ENCODE measurements at places on chromosomes 3 and 15.

DNA sequence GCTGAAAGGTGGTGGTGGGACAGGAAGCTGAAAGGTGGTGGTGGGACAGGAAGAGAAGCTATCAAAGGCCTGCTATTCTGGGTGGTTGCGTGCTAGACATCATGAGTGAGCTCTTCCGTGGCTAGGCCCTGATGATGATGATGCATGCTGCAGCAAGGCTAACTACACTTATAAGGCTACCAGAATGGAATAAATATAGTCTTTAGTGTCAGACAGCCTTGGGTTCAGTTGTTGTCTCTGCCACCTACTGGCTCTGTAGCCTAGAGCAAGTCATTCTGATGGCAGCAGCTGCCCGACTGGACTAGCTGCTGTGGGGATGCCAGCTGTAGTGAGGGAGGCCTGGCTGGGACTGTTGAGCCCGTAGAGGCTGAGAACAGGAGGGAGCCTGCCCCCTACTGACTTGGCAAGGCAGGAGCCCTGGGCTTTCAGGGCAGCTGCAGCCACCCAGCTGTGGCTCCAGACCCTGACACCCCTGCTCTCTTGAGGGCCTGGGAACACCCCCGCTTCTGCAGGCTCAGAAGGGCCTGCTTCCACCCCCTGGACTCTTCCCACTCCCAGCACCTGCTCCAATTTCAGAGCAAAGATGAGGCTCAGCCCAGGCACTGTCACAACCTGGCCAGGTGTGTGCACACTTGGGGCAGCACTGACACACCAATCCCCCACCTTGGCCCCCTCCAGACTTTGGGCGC lies 21.4 kb upstream of the ZBED2 start:
- peak; percentile 61 for DNase-seq

DNA sequence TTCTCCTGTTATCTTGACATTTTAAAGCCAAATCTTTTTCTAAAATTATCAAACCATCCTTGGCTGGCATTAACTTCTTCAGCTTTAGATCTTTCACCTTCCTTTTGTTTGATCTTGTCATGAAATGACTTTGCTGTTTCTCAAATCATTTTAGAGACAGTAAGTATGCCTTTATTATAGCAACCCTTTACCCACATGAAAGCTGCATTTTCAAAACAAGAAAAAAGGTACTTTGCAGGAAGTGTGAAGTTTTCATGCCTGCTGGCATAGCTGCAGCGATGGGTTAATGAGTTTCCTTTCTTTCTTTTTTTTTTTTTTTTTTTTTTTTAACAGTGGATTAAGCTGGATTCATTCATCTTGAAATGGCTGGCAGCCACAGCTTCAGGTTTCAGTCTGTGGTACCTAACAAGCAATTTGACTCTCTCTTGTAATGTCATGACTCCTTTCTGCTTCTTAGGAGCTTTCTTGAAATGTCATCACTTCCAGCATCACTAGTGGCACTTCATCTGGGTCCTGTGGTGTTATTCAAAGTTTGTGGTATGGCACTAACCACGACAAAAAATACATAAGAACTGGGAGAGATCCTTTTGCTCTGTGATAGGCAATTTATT lies 18.8 kb downstream of the SLC25A26 start:
- DNase-seq, result no peak

DNA sequence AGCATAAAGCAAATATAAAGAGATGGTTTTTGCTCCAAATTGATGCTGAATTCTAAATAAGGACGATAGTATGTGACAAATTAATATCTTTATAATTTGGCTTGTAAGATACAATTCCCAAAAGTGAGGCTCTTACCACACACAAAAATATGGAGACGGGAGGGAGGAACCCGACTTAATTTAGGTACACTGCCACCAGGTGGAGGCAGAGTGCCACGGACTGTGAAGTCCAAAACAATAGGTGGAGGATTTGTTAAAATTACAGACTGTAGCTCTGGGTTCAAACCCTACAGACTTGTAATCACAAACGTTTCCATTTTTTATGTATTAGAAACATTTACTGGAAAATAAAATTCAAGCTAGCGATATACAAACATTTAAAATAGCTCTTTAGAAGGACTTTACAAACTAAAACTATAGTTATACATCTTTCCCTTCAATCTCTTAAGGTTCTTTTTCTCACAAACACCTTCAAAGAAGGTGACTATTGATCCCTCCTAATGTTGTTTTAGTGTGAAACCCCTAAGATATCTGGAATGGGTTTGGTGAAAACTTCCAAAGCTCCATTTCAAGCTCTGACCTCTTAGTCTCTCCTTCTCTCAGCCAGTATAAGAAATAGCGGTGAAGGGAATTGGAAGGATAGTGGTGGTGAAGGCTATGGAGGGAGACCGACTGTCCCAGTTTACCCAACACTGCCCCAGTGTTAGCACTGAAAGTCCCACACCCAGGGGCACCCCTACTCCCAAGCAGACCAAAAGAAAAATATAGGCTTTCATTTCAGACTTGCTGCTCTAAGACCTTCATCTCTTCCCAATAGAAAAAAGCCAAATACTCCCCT lies 89.7 kb downstream of the AQP9 start:
- DNase-seq, result peak; percentile 64

GRCh38 chr3:32495609-32496008 lies 7.0 kb downstream of the CMTM6 start:
- no peak for DNase-seq

DNA sequence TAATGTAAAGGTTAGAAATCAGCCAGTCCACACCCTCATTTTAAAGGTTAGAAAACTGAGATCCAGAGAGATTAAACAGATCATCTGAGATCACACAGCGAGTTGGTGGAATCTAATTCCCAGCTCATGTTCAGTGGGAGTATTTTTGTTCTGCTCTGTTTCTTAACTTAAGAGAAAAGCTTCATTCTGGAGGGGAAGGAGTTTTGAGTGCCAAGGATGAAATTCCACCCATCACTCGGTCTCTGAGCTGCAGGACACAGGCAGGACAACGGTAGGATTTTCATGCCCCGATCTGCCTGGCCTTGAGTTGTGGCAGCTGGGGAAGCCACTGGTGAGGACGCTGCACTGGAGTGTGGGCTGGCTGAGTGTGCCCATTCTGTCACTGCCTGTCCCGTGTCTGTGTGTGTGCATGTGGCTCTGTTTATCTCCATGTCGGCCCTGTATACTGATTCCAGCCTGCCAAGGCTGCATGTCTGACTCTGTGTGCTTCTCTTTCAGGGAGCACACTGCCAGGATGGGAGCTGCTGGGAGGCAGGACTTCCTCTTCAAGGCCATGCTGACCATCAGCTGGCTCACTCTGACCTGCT lies 94.3 kb downstream of the CEMIP start:
- no peak for DNase-seq

- DNase-seq, result no peak
These were observed 2.7 kb upstream of the PCCB start for GRCh38 chr3:136247436-136247835.

DNA sequence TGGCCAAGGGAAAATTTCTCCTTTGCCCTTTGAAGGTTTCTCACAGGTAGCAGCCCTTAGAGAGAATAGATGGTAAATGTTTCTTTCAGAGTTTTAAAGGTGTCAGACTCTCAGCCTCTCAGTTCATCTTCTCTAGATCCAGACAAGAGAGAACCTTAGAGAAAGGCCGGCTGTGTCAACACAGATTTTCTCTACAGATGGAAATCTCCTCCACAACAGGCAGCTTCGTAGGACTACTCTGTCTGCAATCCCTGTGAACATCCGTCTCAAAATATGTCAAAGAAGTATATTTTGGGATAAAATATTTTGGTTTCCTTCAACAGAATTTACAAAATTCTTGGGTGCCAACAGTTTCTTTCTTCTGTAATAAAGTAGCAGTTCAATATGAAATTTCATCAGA lies 282.1 kb upstream of the POU1F1 start:
- DNase-seq, result no peak

DNA sequence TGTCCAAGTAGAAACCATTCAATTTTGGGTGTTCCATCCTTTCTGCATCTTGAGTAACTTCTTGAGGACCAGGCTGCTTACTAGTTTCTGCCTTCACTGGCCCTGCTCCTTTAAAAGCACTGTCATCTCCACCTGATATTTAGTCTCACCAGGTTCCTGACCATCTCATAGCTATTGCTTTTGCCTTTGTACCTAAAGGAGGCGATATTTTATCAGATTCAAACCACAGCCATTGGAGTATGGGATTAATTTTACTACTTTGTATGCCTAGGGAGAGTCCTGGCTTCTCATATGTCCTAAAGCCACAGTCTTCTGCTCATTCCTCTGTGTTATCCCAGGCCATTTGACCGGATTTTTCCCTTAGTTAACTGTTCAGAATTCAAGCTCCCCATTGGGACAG lies 51.8 kb upstream of the RFX7 start:
- DNase-seq, result no peak

DNA sequence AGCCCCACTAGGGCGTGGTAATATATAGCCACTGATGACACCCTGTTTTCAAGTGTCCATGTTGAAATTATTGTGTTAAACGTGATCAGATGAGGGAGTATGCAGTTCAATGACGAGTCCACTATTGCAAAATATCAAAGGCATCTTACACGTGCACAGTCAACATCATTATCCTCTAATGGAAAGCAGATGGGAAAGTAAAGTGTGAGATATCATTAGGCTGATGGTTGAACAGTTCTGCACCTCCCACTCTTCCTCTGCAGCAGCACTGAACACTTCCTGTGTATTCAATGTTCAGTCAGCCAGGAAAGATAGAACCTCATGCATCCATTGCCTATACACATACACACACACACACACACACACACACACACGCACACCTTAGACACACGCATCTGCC lies 431.8 kb upstream of the CCDC54 start:
- DNase-seq, result no peak

GRCh38 chr3:13125092-13126015 lies 52.1 kb upstream of the IQSEC1 start:
- no peak for DNase-seq

- no peak for DNase-seq
These were observed 3.3 kb upstream of the CA12 start for GRCh38 chr15:63384906-63385305.

- no peak for DNase-seq
These were observed 58.8 kb downstream of the TNIK start for GRCh38 chr3:171401432-171401831.

DNA sequence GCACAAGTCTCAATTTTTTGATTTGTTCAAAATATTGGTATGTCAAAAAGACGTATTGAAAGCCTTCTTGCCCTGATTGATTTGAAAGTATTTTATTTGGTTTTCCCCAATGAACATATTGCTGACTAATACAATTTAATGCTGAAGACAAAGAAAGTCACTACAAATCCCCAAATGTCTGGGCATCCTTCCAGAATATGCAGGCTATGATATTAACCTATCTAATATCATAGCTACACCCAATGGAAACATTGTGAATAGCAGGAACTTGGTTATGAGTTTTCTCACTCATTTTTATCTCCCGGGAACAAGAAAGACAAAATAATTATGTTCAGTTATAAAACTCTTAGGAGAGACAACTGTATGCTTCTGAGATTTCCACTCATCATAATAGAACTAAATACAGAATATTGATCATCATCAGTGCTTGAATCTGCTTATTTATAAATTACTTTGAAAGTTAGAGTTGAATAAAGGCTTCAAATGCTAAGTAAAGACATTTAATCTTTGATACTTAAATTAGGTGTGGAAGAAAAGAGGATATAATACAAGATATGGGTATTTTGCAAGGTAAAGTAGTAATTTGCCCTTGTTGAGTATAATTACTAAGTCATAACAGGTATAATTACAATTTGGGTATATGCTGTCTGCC lies 483.9 kb downstream of the RBMS3 start:
- no peak for DNase-seq

DNA sequence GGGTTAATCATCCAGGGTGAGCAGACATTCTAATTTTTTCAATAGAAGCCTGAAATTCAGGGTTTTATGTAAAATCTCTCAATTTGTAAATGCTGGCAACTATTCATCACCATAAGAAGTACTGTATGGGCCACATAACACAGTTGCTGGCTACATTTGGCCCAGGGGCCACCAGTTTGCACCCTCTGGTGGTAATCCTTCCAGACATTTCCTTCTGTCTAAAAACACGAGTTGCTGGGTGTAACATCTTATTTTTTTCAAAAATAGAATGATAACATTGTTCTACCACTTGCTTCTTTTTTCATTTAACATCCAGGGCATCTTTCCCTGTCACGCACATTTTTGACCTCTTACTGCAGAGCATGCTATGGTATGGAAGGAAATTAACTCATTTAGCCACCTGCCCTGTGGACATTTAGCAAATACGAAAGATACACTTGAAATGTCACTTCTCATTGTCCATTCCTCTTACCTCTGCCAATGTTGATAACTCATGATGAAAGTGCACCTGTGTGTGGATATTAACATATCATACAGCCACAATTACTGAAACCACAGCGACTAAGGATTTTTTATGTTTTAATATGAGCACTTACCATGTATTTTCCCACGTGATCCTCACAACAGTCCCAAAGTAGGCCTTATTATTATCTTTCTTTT lies 117.5 kb upstream of the ARHGEF3 start:
- DNase-seq, result peak; percentile 31

DNA sequence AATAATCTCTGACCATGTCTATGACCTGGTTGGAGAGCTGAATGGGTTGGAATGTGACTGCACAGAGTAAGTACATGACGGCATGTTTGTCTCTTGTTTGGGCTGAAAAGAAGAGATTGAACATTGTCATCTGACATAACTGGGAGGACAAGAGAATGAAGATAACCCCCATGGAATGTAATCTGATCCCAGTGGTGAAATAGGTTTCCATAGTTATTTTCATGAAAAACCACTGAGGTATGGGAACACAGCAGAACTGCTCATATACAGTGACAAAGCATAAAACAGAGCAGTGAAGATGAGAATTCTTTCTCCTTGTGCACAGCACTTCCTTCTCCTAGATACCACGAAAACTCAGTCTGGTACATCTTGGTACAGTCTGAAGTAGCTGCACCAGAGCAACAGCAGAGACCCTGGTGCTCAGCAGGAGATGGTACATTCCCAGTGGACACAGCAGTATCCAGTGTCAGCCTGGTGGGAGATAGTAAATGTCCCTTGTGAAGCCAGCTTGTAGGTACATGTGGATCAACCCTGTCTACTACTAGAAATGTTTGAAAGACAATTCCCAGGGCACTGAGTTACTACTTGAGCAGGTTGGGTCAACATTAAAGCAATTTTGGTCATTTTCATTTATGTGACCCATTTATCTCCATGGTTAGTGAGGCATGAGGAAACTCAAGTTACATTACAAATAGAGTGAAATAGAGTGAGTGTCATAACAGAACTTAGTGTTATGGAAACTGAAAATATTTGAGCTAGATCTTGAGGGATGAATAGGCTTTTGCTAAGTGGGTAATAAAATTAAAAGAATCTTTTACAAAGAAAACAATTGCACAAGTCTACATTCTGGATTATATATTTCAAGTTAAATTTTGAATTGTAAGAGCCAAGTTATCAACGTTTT lies 178.3 kb downstream of the SUCNR1 start:
- DNase-seq, result no peak

Measured in CD4-positive, alpha-beta T cell treated with Interleukin-1 beta for 1 hour (primary cell).